Ovary (tissue), 10 donors: ENCODE measurements at places on chromosomes 7 and 10.

- no peak for DNase-seq
These were observed 384.0 kb downstream of the KCNMA1 start for GRCh38 chr10:77253556-77254064.

DNA sequence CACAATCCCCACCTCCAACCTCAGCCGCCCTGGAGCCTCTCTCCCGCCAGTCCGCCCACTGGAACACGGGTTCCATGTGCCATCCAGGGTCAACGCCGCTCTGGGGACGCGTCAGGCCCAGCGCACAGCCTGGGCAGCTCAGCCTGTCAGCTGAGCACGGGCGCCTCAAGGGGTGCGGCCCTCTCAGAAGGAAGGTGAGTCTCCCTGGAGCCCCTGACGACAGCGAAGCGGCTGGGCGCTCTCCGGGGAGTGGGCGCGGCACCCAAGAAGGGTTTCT is 1.2 kb upstream of the SLC18A3 start:
- DNase-seq: no peak

GRCh38 chr7:89623018-89623672 is 531.1 kb upstream of the STEAP1 start:
- DNase-seq: no peak

DNA sequence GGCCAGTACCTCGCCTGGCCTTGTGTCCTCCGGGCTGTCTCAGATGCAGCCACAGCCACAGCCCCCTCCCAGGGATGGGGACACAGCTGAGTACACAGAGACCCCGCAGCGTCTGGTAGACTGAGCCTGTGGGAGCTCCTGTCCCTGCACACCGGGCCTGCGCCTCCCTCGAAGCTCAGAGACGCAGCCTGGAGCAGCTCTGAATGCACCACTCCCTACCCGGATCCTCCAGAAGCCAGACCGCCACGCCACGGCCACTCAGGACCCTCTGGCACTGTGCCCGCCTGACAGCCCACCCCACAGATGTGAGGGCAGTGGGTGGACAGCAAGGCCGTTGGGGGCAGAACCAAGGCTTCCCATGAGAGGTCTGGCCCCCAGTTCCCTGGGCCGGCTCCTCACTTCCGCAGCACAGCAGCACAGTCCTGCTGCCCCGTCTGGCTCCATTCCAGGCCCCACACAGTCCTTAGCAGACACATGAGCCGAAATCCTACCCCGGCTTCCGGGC is 40.8 kb downstream of the PAPOLB start:
- no peak for DNase-seq

DNA sequence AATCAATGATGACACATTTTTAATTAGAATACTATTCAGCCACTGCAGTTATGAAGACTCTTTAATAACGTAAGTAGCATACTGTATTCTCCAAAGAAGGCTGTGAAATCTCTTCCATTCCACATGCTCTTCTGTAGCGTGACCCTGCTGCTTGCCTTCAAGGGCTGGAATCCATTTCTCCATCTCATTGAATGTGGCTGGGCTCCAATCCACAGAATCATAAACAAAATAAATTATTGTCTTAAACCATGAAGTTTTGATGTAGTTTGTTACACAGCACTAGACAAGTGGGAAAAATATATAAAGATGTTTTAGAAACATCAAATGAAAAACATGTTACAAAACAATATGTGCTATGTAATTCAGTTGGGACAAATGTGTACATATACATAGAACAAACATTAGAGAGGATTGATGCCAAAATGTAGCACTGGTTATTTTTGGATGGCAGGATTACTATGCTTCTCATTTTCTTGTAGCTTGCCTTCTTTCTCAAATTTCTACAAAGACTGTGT is 410.8 kb upstream of the PODXL start:
- DNase-seq: no peak

DNA sequence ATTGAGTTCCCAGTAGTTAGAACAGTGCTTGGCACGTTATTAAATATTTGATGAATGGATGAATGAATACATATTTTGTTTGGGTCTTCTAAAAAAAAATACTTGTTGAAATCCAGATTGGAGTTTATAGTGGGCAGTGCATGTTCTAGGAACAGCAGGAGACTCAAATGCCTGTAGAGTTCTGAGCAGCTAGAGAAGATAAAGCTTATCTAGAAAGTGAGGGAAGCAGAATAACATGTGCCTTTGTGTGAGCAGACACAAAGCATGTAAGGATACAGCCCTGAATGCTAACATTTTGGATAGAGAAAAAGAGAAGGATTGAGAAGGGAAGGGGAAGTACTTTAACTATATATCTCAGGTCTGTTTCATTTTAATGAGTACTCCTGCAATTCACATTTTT is 71.9 kb downstream of the SRI start:
- DNase-seq: no peak

GRCh38 chr7:43118313-43118712 is 5.9 kb downstream of the HECW1 start:
- DNase-seq: no peak

GRCh38 chr7:23247046-23247602 is 549 bp downstream of the GPNMB start:
- no peak for DNase-seq

DNA sequence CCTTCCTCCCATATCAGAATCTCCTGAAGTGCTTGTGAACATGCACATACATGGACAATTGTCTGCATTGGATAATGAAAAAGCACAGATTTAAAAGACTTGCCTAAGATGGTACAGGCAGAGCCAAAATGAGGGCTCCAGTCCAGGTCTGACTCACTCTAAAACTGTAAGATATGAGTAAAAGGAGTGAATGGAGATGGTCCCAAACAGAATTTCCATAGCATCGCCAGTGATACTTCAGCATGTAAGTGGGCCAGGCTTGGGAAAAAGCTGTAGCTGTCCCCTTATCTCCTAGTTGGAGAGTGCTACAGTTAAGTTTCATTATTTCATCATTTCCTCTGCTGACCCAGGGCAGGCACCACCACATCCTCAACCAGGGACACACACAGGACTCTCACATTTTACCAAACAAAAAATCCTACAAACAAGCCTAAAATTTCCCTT is 26.4 kb upstream of the IL6 start:
- no peak for DNase-seq

DNA sequence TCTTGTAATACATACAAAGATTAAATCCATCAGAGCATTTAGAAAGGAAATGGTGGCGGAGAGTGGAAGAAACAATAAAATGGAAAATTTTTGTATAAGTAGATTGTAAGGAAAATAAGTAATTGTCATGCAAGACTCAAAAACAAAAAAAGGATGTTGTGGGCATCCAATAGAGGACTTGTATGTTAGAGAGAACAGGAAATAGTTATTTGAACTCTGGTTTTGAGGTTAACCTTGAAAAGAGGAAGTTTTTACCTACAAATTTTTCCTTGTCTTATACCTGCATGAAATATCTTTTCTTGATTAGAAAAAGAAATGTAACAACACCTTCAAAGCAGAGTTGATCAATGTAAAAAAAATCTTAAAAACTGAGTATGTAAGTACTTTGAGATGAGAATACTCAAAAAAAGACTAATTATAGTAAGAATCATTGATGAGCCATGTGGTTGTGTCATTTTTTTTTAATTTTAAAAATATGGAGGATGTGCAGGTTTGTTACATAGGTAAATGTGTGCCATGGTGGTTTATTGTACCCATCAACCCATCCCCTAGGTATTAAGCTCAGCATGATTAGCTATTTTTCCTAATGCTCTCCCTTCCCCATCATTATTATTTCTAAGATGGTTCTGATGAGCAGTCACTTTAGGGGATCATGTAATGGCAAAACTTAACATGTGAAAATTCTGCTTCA is 11.9 kb downstream of the TMEM106B start:
- DNase-seq: no peak

- DNase-seq: no peak
These were observed 68.9 kb upstream of the ANTXRL start for GRCh38 chr10:46217752-46218453.

GRCh38 chr7:96299496-96299895 is 22.4 kb downstream of the SLC25A13 start:
- no peak for DNase-seq

DNA sequence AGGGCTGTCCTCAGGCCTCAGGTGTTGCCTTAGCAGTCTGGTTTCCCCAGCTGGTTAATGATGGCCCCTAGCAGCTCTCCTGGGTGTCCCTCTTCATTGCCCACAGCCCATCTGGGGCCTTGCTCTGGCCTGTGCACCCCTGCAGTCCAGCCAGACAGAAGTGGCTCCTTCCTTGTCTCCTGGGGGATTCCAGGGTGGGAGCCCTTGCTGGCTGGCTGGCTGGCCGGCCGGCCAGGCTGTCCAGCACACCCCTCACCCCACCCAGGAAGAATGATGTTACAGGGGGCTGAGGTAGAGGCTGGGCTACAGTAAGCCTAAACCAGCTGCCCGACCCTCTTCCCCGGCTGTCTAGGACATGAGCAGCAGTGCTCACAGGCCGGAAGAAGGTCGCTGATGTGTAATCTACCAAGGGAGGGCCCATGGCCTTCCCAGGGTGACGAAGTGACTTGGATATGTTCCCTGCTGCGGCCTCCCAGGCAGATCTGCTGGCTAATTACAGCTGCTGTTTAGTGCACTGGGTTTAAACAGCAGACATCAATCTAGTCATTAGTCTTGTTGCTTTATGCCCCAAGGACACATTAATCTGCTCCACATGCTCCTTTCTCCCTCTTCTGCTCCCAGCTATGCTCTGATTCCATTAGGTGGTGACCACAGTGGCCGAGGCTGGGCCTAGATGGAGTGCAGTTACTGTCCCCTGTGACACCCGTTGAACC is 53.8 kb upstream of the LRRC4 start:
- no peak for DNase-seq

DNA sequence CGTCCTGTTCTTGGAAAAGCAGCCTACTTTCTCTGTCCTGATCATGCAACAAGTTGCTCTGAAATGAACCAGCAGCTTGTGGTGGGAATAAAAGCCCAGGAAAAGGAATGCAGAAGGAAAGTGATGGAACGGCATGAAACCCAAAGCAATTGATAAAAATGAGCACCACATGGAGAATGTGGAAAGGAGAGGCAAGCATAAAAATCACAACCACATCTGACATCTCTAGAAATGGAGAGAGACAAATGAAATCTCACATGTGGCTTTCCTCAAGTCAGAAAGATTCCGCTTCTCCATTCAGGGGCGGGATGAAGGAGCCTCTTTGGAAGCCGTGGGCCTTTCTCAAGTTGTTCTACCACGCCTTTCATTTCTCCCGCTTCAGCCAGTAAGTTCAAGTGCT is 631.7 kb upstream of the GALNT17 start:
- DNase-seq: no peak

GRCh38 chr10:3095373-3096139 is 28.2 kb downstream of the PFKP start:
- DNase-seq: no peak

GRCh38 chr7:27994639-27995038 is 186.0 kb downstream of the JAZF1 start:
- DNase-seq: no peak

DNA sequence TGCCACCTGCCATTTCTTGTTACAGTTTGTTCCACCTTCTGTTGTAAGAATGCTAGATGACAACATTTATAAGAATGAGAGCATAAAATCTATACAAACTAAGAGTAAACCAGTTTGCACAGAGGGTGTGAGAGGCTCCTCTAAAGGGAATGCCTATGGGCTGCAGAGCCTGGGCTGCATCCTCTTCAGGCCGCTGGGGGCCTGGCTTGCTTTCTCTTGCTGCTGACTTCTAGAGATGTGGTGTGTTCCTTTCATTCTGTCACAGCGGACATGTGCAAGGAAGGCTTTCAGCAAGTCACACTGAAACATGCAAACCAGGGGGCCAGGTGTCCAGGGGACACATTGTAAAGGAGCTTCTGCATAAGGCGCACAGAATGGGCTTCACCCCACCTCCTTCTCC is 7.1 kb upstream of the ATP6V1F start:
- DNase-seq: no peak

- DNase-seq: no peak
These were observed 221.2 kb downstream of the PARD3 start for GRCh38 chr10:34593930-34594329.

DNA sequence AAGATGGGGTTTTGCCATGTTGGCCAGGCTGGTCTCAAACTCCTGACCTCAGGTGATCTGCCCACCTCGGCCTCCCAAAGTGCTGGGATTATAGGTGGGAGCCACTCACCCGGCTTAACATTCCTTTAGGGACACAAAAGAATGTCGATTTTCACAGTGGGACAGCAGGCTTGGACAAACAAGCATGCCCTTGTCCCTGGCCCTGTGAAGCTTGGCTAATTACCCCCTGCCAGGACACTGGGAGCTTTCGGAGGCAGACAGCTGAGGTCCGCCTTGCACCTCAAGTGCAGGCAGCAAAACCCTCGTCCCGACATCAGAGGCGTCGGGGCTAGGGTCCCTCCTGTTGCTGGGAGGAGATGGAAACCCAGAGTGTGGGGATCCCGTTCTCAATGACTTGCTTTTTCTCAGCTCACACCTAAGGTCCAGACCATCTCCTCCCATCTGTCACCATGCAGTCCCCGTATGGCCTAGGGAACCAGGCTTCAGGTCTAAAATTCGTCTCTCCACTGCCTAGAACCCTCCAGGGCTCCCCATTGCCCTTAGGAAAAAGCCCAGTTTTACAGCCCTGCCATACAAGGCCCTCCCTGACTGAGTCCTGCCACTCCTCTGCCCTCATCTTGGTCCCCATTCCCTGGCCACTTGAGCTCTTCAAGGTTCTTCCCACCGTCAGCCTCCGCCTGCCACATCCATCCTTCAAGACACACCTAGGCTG is 6.3 kb upstream of the CLIP2 start:
- no peak for DNase-seq

DNA sequence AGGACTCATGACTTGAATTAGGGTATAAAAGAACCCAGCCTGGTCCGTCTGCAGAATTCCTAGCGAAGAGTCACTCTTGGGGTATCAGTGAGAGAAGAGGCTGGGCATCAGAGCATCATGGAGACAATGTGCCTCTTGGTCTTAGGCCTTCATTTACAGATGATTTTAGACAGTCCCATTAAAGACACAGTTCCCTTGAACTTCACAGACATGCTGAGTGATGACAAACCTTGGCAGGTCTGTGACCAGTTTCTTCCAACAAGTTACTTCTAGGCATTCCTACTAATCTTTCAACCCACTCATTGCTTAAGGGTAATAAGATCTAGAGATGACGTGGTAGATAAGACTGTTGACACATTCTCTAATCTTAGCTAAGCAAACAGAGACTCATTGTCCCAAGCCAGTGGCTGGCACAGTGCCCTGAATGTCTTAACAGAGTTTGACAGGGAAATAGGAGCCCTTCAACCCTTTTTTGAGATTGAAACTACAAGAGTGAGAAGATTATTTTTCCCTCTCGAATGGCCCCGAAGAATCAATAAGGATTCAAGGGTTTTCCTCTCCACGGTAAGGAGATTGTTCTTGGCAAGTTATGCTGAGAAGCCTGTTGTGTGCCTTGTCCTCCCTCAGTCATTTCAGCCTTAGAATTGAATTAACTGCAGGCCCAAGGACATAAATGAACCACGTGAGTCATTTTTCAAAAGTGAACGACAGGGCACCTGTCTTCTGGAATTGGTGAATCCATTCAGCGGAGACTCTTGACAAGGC is 281.1 kb downstream of the CCDC3 start:
- no peak for DNase-seq
